ENCODE measurements at places on chromosomes 12 and 14.

DNA sequence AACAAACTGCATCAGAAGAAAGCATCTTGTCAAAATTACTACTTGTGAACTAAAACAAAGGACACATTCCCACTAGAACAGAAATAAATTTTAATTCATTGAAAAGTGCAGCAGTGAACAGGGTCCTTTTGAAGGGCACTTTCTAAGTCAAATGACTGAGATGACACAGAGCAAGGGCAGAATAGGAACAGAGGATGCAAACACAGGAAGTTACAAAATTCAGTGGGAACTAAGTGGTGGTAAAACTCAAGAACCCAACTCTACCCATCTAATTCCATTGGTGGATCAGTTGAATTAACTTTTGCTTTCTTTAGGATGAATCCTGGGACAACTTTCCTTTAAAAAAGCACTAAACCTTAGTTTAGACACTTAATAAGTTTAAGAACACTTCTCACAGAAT lies 45.8 kb downstream of the GNS start:
- no peak for DNase-seq

- peak; percentile 41 for DNase-seq
Measured at GRCh38 chr14:64971943-64972791, at the start of gene RAB15. Gene RAB15 (minus strand): TSS chr14:64972336. CDS start chr14:64972076, 260 bp downstream.

- DNase-seq = no peak
Measured at GRCh38 chr12:58356794-58357193, 415.4 kb downstream of the ATP23 start.

DNA sequence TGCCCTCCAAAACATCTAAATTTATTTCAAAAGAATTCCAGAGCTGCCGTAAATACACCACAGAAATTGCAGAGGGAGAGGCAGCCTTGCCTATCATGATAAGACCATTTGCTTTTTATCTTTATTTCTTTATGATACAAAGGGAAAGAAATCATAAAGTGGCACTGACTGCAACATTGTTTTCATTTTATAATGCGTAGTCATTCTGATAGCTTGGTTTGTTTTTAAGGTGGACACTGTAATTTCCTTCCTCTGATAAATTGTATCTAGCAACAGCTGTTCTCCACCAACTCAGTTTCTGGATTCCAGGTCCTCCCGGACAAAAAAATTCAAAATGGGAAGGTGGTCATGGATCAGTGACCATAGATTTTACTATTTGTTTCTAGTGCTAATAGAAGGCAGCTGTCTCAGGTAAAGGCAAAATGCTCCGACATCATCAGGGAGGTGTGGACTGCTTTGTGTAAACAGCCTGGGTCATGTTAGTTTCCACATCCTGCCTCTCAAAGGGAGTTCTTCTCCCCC lies 623 bp upstream of the TSPAN8 start:
- DNase-seq = no peak

- DNase-seq = no peak
Measured at GRCh38 chr14:53124786-53125185, 28.3 kb downstream of the DDHD1 start.

GRCh38 chr14:31435276-31435675 lies 14.9 kb upstream of the HEATR5A start:
- DNase-seq = no peak

- peak; percentile 19 for DNase-seq
Measured at GRCh38 chr12:4434706-4435425, 10.7 kb downstream of the FGF6 start.

GRCh38 chr14:68596211-68596610 lies 196.7 kb downstream of the ZFP36L1 start:
- DNase-seq = no peak

DNA sequence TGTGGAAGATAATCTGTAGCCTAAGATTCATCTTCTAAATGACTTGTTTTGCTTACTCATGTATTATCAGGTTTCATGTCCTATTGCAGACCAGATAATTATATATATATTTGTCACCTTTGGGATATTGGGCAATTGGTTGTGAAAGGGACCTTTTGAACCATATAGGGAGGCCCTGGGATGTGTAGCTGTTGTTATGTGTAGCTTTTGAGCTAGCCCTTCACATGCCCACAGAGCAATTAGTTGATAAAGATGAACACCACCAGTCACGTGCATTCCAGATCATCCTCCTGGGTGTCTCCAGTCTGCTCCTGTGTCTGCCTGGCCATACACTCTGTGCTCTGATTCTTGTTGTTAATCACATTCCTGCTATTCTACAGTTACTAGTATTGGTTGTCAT lies 431.2 kb upstream of the FBXO33 start:
- no peak for DNase-seq

DNA sequence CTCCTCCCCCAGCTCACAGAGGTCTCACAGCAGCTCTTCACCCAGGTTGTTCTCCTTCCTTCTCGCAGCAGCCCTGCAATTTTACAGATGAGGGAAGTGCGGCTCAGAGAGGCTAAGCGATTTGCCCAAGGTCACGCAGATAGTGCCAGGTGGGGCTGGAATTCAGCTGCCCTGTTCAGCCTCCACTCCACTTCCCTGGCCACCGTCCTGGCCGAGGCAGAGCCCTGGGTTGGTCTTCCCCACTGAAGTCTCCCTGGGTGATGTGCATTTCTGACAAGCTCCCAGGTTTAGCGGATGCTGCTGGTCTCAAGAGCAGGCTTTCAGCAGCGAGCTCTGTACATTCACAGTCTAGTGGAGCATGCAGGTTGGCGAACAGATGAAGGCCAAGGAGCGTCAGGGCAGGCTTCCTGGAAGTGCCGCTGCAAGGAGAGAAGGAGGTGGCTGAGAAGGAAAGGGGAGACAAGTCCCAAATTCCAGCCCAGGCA lies 28.9 kb upstream of the EML1 start:
- no peak for DNase-seq

DNA sequence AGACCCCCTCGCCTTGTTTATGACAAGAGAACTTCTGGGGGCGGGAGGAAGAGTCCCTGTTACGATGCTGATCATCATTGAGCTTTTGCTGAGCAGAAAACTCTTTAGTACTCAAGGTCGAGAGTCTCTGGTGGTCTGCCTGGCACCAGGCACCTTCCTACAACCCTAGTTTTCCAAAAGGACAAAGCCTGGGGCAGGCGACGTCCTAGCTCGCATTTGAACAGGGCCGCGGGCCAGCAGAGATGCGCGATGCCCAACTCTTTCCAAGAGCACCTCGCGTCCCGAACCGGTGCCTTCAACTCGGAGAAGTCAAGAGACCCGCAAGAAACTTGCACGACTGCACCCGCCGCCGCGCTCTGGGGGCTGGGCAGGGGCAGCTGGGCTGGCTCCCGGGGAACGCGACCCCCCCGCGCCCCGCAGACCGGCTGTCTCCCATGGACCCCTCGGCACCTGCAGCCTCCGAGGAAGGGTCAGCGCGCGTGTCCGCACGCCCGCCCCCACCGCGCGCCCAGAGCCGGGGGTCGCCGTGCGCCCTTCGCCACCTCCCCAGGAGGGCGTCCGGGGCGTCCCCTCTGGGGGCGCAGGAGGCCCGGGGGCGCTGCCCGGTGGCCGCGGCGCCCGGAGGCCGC lies 377 bp upstream of the BCL7A start:
- no peak for DNase-seq

GRCh38 chr14:71549421-71550050 lies 382.7 kb upstream of the RGS6 start:
- no peak for DNase-seq

DNA sequence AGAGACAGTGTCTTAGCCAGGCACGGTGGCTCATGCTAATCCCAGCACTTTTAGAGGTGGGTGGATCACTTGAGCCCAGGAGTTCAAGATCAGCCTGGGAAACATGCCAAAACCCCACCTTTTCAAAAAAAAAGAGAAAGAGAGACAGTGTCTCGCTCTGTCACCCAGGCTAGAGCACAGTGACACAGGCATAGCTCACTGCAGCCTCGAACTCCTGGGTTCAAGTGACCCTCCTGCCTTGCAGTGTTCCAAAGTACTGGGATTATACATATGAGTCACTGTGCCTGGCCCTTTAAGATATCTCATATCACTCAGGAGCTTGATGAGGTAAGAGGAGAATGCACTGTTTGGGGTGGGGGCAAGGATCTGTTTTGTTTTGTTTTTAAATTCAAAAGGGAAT lies 48.1 kb upstream of the LTBP2 start:
- DNase-seq = no peak

- no peak for DNase-seq
Measured at GRCh38 chr14:53824061-53824460, 132.6 kb downstream of the BMP4 start.

- no peak for DNase-seq
Measured at GRCh38 chr14:73249108-73249507, 11.8 kb downstream of the PAPLN start.

GRCh38 chr12:105352940-105353635 lies 22.6 kb downstream of the C12orf75 start:
- DNase-seq = no peak

- DNase-seq = no peak
Measured at GRCh38 chr12:57511588-57512325, 8.6 kb downstream of the DDIT3 start.

DNA sequence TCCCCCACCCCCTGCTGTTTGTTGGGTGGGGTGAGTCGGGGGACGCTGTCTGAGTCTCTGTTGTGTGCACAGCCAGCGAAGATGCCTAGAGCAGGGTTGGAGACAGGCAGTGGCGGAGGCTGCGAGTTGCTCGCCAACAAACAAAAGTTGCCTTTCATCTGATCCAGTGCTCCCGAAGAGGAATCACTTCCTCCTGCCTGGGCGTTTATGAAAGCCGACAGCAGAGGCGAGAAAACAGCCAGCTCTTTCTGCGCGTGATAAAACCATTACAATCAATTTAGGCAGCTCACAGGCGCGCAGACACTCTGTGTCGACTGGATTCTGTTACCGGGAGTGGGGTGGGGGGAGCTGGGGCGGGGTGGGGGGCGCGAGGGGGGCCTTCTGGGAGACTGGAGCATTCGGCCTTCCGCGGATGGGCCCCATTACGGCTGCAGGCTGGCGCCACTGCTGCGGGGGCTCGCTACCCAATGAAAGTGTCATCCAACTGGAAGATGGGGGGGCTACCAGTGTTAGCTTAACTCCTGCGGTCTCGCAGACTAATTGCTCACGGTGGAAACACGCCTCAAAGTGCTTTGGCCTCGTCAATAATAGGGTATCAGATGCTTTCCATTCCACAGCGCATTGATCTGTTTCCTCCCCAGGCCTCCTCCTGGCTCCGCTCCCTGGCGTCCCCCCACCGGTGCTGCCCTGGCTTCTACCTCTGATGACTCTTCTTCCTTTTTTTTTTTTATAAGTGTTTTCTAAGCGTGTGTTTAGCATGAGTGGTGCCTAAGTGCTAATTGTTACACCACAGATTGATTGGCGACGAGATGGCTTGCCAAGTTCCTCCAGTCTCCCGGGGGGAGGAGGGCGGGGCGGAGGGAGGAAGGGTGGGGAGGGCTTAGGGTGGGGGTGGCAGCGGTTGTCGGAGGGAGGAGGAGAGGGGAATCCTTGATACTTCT lies 678.4 kb downstream of the MED13L start:
- DNase-seq = no peak

DNA sequence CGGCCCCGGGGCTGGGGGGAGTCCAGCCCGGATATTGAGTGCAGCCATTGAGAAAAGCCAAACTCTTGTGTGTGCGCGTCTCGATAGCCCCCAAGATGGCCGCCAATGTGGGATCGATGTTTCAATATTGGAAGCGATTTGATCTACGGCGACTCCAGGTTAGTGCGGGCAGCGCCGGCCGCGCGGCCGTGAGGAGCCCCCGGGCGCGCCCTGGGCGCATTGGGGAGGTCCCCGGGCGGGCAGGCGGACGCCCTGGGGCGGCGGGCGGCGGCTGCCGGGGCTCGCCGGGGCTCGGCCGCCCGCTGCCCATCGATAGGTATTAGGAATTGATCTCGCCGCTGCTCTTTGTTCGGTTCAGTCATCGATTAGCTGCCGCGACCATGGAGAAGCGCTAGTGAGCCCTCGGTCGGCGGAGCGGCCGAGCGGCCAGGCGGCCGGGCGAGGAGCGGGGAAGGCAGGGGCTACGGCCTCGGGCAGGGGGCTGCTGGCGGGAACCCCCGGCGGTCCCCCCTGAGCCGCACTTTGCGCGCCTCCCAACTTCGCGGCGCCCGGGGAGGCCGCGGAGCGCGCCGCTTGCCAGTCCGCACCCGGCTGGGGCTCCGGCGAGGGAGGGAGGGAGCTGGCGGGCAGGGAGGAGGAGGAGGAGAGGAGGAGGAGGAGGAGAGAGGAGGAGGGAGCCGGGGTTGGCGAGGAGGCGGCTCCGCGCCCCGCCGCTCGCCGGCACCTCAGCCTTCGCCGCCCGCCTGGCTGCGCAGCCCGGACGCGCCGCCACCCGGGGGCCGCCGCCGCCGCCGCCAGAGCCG lies 113.9 kb upstream of the MYL2 start:
- no peak for DNase-seq

DNA sequence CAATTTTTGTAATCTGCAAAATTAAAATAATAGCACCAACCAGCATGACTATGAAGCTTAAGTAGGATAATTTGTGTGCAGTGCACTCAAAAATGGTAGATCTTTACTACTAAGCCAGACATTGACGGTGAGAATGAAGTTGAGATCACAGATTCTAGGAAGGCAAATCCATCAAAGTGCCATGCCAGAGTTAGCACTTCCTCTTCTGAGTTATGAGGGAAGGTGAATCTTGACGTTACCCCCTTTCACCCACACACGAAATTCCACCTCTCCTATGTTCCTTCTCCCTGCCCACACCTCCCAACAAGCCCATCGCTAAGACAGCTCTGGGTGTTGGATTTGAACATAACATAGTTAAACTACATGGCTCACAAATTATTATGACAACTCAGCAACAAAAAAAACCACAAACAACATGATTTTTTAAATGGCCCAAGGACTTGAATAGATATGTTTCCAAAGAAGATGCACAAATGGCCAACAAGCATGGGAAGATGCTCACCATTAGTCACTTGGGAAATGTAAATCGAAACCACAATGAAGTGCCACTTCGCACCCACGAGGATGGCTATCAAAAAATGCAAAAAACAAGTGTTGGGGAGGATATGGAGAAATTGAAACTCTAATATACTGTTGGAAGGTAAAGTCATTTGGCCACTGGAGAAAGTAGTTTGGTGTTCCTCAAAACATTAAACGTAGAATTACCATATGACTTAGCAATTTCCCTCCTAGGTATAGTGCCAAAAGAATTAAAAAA lies 119.3 kb upstream of the RAP1B start:
- DNase-seq = no peak
